SK-N-SH treated with all-trans-retinoic acid at 6 μM for 48 hours (cell line): ENCODE measurements at places on chromosomes 3 and 15.

GRCh38 chr3:134134240-134134639 lies 104.5 kb upstream of the SLCO2A1 start:
- no peak for ATAC-seq

DNA sequence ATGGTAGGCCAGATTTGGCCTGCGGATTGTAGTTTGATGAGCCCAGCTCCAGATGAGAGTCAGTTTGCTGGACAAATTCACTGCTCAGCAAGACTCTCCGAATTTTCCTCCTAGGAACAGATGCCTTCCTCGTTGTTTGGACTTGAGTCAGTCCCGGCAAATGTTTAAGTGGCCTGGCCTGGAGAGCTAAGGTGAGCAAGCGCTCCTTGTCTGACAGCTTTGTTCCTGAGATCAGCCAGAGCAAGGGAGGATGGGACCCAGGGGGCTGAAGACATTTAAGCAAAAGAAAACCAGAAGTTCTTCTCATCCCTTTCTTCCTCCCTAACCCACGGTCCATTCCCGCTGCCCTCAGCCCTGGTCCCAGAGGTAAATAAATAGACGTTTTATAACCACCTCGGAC lies 40.3 kb downstream of the POLR2M start:
- ATAC-seq: no peak

DNA sequence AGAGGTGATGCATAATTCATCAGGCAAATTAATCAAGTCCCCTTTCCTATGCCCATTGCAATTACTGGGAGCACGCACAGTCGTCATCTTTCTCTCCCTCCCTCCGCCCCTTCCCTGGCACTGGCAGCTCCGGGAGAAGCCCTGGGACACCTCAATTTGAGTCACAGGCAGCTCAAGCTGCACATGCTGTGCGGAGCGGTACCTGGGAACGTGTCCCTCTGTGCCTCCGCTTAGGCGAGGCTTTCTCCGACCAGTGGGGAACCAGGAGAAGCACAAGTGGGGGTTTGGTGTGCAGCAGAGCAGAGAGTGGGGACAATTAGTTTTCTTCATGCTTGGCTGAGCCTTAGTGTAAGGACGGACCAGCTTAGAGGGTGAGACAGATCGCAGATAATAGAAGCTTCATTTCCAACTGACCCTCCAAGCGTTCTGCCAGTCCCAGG lies 88.3 kb downstream of the SOX14 start:
- ATAC-seq: no peak

GRCh38 chr3:27485866-27486265 lies 1.7 kb upstream of the SLC4A7 start:
- no peak for ATAC-seq

GRCh38 chr3:41598402-41599126 lies 363.3 kb downstream of the ULK4 start:
- peak; percentile 30; the same call in 1 of the 3 replicates for ATAC-seq

- ATAC-seq: no peak
Observed at GRCh38 chr3:99690761-99691369, 52.5 kb downstream of the COL8A1 start.

DNA sequence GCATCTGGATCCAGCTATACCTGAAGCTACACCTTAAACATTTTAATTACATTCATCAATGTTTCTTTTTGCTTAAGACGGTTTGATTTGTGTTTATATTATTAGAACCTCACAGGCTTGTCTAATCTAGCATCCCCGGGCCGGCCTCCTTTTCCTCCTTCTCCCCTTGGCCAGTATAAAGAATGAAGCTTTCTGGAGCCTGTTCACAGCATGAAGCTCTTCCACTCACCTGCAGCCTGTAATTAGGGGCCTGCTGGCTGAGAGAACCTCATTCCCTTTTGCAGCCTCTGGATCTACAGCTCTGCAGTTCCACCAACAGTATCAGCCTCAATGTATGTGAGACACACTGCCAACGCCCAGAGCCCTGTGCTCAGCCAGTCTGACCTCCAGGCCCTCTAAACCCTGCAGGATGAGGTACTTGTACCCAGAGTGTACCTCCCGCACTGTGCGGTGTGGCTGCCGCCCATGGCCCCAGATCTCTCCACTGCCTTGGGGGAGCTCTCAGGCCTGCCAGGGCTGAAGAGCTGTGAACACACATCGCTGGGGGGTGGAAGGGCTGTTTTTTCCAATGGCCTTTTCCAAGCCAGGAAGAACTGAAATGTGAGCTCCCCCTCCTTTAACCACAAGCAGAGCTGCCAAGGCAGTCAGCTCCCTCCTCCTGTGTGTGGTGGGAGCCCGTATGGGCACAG lies 114.7 kb upstream of the ALDH1A3 start:
- ATAC-seq: peak; percentile 82

- no peak for ATAC-seq
Observed at GRCh38 chr3:18840535-18841137, 307.7 kb upstream of the KCNH8 start.

DNA sequence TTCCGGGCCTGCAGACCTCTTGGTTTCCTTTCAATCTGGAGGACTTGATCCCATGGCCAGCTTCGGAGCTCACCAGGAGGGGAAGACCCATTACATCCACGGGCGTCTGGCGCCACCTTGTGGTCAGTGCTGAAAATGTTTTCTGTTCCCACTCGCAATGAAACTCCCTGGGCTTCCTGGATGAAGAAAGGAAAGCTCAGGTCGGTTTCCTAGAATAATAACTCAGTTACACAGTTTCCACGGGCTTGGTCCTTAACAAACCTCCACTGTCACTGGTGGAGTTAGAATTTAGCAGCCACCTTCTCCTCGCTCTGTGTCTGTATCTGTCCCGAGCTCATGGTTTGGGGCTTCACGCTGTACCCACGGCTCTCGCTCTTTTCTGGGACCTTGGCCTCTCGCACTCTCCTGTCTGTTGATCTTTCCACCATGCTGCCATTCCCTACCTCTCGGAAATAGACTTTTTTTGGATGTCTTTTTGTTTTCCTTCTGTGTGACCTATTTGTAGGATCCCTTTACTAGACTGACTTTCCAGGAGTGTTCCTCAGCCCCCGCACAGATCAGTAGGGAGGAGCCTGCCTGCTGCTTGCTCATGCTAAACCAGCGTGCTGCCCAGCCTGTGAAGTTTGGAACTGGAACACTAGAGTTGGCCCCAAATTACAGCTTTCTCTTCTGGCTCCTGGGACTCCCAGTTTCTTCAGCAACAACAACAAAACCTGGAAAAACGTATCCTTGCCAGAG lies 56.3 kb downstream of the IL20RB start:
- ATAC-seq: peak; percentile 98

DNA sequence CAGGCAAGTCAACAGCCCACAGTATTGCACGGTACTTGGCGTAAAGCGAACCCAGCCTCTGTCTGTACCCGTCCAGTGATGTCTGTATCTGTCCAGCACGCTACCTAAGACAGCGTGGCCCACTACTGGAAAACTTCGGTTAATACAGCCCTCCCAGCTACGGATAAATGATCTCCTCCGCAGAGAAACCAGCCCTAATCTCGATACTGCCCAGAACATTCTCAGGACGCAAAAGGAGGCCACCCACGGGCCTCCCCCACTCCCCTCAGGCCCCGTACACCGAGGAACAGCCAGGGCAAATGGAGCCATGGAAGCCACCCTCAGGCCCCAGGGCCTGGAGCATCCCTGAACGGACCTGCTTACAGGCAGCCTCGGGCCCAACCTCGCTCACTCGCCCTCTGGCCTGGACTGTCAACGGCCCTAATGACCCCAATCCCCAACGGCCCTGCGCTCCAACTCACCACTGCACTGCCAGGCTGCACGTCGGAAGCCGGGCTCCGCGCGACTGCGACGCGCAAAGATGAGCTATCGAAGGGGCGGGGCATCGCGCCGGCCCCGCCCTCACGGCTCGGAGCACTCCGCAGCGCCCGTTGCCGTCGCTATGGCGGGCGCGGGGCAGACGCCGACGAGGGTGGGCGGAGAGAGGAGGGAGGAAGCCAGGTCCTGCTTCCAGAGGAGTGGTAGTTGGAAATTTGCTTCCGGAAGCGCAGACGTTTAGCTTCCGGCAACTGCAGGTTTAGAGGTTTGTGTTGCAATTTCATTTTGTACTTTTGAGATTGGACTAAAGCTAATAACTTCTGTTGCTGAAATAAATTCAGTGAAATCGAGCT lies at the start of gene SKIC8:
Gene SKIC8, minus strand, starts transcription at position 509 of the 830 bp plus-strand sequence. CDS start 3,923 bp downstream, outside the sequence.
- ATAC-seq: peak; percentile 97

DNA sequence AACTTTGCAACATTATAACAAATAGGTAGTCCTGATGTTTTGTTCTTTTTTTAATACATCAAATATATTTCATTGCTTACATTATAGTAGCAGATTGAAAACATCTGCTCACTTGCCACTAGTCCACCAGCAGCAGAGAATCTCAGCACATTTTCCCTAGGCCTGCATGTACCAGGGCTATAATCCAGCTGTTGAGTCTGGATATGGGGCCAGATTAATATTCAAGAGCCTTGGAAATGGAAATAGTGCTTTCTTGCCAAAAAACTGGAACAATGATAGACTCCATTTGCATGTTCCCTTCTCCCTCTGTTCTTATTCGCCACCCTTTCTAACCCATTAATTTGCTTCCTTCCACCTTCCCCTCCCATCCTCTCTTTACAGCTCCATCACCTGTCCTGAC lies 288.0 kb downstream of the EPHA3 start:
- no peak for ATAC-seq

GRCh38 chr3:152159328-152159727 lies 109.4 kb upstream of the MBNL1 start:
- peak; percentile 75 for ATAC-seq

GRCh38 chr3:115436767-115437301 lies 186.5 kb upstream of the GAP43 start:
- peak; percentile 96 for ATAC-seq

DNA sequence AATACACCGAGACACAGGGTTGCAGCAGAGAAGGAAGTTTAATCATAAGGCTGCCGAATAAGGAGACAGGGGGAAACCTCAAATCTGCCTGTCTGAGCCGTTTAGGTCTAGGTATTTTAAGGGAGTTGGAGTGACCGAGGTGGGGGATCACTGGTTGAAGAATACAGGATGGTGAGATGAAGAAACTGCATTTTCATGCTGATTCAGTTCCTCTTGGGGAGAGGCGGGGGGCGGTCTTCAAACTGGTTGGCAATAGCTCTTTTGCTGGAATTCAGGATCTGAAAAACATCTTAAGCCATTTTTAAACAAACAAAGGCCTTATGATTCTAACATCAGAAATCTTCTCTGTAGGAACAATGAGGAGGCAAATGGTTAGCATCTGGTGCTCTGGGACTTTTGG lies 699.5 kb upstream of the CFAP20DC start:
- no peak for ATAC-seq

DNA sequence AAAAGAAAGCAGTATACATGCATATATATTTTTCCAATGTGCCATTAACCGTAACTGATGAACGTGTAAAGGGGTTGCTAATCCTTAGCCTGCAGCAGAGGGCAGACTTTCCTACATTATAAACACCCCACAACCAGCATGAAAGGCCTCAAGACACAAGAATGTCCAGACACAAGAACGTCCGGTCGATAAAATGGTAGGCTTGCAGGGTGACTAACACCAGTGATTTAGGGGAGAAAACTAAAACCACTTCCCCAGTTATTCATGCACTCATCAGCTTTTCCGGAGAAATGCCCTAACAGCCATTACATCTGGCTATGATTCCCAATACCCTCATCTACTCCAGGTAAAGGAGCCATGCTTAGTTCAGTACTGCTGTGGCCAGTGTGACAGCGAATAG lies 57.4 kb downstream of the LRTM1 start:
- peak; percentile 99 for ATAC-seq

- peak; percentile 43 for ATAC-seq
Observed at GRCh38 chr3:134795746-134796280, 753 bp downstream of the EPHB1 start.

- no peak for ATAC-seq
Observed at GRCh38 chr3:43894176-43895049, 203.7 kb downstream of the ABHD5 start.

GRCh38 chr3:125512135-125512920 lies 7.7 kb downstream of the SNX4 start:
- ATAC-seq: peak; percentile 77

DNA sequence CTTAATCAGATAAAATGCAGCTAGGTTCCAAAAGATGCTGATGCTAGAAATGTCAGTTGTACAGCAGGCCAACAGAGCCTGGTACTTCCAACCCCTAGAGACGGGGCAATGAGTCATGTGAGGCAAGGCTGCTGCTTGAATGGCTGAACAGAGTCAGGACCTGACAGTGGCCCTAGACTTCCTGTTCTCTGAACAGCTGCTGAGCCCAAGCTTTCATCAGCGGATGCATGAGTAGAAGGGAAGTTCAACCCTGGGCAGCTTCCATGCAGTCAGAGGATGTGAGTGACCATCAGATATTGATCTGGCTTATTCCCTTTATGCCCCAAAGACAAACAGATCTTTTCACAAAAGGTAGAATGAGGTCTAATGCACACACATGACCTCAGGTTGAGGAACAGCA lies 282.9 kb upstream of the COL8A1 start:
- no peak for ATAC-seq

DNA sequence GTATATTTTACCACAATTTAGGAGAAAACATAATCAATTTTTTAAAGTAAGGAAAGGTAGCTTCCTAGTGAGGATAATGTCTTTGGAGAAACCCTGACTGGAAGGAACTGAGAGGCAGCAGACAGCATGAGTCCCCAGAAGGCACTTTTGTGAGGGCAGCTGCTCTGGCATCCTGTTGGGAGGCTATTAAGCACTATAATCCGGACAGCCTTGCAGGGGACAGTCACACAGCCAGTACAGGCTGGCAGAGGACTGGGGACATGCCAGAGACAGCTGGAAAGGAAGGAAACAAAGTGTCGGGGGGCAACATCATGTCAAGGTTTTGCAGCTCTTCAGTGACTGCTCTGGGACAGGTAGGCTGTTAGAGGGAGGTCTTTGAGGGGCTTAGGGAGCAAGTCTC lies 15.7 kb downstream of the ACAN start:
- ATAC-seq: no peak

- ATAC-seq: no peak; the same call in 2 of the 3 replicates
Observed at GRCh38 chr15:31871166-31871886, 159.0 kb upstream of the CHRNA7 start.

- peak; percentile 70 for ATAC-seq
Observed at GRCh38 chr3:44048196-44048924, 193.3 kb upstream of the TOPAZ1 start.

DNA sequence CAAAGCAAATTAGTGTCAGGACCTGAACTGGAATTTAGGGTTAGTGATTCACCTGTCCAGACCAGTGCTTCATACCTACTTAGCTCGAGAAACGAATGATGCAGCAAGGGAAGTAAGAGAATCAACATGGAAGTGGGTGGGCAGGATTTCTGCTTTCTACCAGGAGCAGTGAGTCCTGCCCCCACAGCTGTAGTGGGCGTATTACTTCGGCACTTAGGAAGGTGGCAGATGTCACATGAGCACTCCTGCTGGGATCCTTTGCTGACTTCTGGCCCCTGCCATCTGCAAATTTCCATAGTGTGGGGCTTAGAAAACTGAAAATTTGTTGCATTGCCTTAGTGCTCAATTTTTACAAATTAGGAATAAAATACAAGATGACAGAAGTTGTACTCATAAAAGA lies 31.2 kb downstream of the RYR3 start:
- ATAC-seq: no peak

GRCh38 chr15:56758770-56759449 lies 25.6 kb upstream of the ZNF280D start:
- peak; percentile 80 for ATAC-seq

DNA sequence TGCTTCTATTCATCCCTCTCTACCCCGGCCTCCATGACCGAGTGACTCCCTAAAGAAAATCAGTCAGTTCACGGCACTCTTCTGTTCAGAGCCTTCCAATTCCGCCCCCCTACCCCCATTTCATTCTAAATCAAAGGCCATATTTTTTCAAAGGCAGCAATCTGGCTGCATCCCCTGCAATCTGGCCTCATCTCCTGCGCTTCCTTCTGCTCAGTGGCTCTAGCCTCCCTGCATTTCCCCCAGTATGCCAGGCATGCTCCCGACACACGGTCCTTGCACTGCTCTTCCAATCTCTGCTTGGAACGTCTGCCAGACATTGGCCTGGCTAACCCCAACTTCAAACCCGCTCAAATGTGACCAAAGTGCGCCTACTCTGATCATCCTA lies 67.7 kb downstream of the EXOG start:
- ATAC-seq: no peak
